ENCODE measurements at places on chromosomes 1 and 21.
A peak's percentile ranks its signal among the peaks of the same experiment; 100 is the strongest.

GRCh38 chr1:178846306-178846705 is 24.6 kb downstream of the ANGPTL1 start:
- no peak for DNase-seq

GRCh38 chr1:167442854-167443565 is 75.3 kb downstream of the CD247 start:
- no peak for DNase-seq

DNA sequence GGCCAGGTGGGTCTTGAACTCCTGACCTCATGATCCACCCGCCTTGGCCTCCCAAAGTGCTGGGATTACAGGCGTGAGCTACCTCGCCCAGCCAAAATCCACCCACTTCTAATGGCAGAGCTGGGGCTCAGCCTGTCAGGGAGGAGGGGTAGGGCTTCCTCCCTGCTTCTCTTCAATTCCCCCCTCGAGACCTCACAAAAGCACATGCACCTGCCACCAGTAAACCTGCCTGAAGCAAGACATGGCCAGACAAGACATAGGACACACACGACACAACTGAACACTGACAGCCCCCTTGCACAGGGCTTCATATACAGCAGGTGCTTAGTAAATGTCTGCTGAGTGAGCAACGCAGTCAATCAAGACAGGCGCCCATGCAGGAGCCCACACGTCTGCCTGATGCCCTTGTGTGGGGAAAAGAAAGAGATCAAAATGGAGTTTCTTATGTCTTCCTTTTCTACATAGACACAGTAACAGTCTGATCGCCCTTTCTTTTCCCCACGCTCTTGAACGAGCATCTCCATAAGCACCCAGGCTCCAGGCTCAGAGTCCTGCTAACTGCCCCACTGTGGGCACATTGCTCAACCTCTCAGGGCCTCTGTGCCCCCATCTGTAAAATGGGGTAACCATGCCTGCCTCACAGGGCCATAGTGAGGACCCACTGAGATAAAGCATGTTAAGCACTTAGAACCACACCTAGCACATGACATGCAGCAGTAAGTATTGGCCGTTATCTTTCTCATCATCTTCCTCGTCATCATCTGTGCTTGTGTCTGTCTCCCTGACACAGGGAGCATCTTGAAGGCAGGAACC is 8.8 kb downstream of the SDC3 start:
- DNase-seq = no peak

- DNase-seq = no peak
Measured at GRCh38 chr1:16924216-16924918, 2.6 kb downstream of the CROCC start.

DNA sequence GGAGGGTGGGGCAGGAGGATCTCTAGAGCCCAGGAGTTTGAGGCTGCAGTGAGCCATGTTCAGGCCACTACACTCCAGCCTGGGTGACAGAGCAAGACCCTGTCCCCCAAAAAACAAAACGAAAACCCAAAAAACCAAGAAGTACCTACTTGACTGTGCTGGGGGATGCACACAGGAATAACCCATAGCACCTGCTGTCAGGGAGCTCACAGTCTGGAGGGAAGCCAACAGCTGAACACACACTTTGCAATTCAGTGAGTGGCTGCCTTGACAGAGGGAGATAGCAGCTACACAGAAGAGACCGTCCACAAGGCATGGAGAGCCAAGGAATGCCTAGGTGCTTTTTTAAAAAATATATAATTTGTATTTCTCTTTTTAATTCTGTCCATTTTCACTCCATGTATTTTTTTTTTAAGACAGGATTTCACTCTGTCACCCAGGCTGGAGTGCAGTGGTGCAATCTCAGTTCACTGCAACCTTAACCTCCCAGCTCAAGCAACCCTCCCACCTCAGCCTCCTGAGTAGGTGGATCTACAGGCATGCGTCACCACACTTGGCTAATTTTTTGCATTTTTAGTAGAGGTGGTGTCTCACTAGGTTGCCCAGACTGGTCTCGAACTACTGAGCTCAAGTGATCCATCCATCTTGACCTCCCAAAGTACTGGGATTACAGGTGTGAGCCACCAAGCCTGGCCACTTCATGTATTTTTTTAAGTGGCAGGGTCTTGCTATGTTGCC is 68.7 kb downstream of the NID1 start:
- DNase-seq = no peak

DNA sequence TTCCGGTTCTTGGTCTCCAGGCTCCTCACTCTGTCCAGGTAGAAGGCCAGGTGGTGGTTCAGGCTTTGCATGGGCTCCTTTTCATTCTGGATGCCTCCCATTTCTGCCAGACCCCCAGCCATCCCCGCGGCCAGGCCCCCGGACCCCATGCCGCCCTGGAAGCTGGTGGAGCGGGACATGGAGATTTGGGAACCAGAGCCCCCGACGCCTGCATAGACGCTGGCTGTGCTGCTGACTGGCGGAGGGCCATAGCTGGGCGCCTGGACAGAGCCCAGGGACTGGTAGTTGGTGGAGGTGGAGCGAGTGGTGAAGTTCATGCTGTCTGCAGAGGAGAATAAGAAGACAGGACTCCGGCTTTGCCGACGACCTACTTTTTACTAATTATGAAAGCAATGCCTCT is 7.1 kb upstream of the SHCBP1L start:
- DNase-seq = no peak

GRCh38 chr1:7293702-7294629 is 477.1 kb upstream of the VAMP3 start:
- peak; percentile 56 for DNase-seq

- DNase-seq = no peak
Measured at GRCh38 chr1:43861988-43862735, 71.4 kb upstream of the ARTN start.
